Activated T-cell treated with anti-CD3 and anti-CD28 coated beads, Interleukin-2, amount 50 U/mL, for 48 hours (primary cell): ENCODE measurements at places on chromosomes 3 and 15.
A peak's percentile ranks its signal among the peaks of the same experiment; 100 is the strongest.

- no peak for DNase-seq
Measured at GRCh38 chr3:190446573-190447279, 3.0 kb downstream of the TMEM207 start.

- no peak for DNase-seq
Measured at GRCh38 chr3:24034464-24034863, 89.4 kb downstream of the NR1D2 start.

- DNase-seq = no peak
Measured at GRCh38 chr3:16607718-16608117, 2.5 kb upstream of the DAZL start.

- DNase-seq = no peak
Measured at GRCh38 chr3:43161684-43162229, 55.9 kb upstream of the POMGNT2 start.

GRCh38 chr15:95162069-95162468 is 930.7 kb downstream of the MCTP2 start:
- DNase-seq = no peak

GRCh38 chr3:112829046-112829445 is 17.6 kb downstream of the CD200R1L start:
- DNase-seq = no peak

GRCh38 chr3:184874709-184875644 is 63.0 kb downstream of the VPS8 start:
- DNase-seq = peak; percentile 22

- DNase-seq = no peak
Measured at GRCh38 chr15:89936051-89936785, 23.5 kb upstream of the ARPIN start.

GRCh38 chr15:67091071-67091979 is 25.9 kb downstream of the SMAD3 start:
- DNase-seq = peak; percentile 82

DNA sequence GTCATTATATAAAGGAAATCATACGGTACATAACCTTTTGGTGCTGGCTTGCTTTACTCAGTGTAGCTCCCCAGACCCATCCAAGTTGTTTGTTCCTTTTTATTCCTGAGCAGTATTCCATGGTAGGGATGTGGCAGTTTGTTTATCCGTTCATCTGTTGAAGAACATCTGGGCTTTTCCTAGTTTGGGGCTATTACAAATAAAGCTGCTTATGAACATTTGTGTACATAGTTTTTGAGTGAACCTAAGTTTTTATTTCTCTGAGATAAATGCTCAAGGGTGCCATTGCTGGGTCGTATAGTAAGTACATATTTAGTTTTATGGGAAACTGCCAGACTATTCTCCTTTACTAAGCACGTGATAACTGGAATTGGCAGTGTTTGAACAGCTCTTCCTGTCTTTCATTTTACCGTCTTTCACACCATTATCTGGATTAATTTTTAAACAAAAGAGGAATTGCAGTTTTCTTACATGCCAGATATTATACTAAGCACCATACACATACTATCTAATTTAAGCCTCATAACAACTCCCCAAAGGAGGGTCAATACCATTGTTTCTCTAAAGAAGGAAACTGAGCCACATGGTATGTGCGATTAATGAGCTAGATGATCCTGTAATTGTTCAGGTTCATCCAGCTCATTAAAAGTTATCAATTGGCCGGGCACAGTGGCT is 85.6 kb downstream of the PTPRG start:
- no peak for DNase-seq

- DNase-seq = no peak
Measured at GRCh38 chr15:79453446-79453845, 21.3 kb downstream of the MINAR1 start.

DNA sequence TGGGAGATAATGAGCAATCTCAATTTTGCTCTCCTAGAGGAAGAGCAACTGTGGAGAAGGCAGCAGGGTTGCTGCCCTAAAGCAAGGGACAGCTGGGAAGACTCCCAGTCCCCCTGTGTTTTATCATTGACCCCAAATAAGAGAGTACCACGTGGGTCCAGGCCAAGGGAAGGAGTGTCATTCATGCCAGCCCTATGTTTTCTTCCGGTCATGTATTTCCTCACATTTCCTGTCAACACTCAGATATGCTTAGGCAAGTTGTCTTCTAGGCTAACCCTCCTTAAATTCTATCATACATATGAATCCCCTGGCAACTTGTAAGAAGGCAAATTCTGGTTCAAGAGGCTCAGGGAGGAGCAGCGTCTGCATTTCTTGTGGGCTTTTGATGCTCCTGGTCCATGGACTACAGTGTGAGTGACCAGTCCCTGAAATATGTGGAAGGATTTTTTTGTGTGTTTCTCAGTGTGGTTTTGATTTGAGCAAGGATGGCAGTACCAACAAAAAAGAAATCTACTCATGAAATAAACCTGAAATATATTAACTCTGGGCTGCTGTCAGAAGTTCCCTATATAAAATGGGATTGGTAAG is 31.9 kb upstream of the RPP14 start:
- no peak for DNase-seq

DNA sequence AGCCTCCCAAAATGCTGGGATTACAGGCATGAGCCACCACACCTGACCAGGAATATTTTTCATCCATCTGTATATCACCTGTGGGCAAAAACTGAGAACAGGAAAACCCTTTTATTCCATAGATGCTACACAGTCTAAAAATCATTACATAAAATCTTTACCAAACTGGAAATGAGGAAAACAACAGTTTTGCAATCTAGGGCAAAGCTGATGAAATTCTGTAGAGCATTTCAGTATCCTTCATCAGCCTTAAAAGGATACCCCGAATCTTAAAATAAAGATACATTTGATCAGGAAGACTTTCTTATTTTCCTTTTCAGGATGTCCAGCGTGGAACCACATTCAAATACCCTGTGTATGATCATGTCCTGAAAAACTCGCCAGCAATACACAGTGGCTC is 7.1 kb downstream of the SIAH2 start:
- no peak for DNase-seq

DNA sequence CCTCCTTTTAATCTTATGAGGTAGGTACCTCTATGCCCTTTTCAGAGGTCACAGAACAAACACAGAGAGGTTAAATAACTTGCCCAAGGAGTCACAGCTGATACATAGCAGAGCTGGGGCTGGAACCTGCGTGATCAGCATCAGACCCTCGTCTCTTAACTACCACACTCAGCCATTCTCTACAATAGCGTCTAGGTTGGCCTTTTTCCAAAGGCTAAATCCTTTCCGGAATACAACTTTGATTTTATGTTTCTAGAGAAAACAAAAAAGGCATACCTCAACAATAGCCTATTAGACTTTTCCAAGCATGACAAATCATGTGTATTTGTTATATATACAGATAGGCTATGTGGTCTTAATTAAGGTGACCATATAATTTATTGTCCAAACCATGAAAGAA is 187.2 kb downstream of the RORA start:
- DNase-seq = no peak

DNA sequence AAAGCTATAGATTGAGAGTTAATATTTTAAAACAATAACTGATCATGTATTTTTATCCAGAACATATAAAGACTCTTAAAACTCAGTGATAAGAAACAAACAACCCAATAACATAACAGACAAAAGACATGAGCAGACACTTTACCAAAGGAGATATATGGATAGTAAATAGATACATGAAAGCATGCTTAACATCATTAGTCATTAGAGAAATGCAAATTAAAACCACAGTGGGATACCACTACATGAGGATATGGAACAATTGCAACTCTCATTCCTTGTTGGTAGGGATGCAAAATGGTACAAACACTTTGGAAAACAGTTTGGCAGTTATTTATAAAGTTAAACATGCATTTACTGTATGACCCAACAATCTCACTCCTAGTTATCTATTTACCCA is 95.0 kb downstream of the IQCH start:
- DNase-seq = no peak

- DNase-seq = peak; percentile 46
Measured at GRCh38 chr15:65303687-65304380, 643 bp upstream of the RNU5B-1 start.

DNA sequence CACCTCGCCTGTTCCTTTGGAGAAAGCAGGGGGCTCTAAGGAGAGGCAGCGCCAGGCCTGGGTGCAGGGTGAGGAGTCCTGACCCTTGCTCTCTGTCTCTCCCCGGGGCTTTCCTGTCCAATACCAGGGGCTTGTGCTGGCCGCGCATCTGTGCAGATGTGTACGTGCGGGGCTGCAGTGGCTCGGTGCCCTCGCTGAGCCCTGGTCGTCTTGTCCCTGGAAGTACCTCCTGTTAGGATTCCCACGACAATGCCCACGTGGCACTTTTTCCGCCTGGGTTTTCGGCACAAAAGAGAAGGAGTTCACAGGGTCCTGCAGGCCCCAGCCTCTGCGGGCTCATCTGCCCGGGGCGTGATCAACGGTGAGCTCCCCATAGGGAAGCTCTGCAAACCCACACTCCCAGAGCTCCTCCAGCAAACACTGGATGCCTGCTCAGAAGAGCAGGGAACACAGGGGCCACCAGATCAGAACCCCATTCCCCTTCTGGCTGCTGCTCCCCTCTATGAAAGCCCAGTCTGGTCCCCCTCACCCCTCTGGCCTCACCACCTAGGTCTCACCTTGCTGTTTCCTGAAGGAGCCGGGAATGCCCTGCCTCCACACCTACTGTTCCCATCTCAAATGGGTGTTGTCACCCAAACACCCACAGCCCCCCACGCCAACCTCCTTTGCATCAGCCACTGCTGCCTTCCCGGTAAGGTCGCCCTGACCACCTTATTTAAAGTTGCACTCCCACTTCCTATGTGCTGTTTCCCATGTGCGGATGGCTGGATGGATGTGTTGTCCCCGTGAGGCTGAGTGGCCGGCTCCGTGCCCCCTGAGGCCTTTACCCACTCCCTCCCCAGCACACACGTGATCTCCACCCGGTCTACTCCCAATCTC is 62.6 kb upstream of the PRR20G start:
- DNase-seq = no peak

- no peak for DNase-seq
Measured at GRCh38 chr3:30266524-30266923, 339.9 kb upstream of the TGFBR2 start.

DNA sequence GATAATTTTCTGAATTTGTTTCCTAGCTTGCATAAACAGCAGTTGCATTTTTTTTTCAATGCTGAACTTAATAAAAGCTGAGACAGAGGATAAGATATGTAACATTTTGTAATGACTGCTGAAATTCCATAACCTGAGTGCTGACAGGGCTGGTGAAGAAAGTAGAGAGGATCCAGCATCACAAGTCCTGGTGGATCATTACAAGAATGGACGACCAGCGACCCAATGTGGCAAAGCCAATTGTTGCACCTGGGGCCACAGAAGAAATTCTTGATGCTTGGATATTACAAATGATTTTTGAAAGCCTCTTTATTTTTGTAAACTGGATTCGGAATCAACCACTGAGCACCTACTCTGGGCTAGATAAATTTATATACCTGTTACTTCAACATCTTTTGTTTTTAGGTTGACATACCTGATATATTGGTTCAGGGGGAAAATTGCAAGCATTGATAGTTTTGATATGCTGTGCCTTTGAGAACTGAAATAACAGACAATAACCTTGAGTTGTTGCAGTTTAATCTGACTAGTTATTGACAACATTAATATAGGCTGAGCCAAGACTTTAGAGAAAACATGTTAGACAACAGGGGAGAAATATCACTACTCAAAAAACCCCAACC is 3.9 kb upstream of the ACTL6A start:
- peak; percentile 47 for DNase-seq

- no peak for DNase-seq
Measured at GRCh38 chr15:99683000-99683670, 50.1 kb downstream of the LYSMD4 start.

GRCh38 chr15:59306520-59307164 is 66.0 kb downstream of the MYO1E start:
- no peak for DNase-seq

- DNase-seq = no peak
Measured at GRCh38 chr15:42448281-42448680, 42.7 kb downstream of the ZNF106 start.

DNA sequence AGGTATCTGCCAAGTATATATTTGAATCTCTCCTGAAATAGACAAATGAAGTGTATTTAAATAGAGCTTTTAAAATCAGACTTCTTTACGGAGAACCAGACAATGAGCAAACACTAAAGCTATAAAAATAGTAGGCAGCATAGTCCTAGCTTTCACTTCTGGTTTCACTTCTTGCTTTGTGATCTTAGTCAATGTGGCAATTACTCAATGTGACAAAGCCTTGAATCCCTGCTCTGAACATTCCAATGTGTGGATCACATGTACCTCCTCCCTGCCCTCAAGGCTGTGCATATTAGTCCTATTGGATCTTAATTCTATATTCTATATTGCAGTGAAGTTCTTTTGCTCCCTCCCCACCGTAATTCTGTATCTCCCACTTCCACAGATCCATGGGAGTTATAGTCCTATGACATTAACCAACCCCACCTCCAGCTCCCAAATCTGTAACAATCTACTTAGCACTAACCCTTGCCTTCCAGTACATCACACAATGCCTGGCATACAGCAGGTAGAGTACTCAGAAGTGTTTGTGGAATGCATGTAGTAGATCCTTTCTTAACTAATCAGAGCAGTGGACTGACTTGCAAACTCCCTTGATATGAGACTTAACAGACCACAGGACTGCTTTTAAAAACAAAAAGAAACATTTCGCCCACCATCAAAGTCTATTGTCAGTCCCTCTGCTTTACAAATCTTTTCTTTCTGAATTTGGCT is 24.3 kb upstream of the CP start:
- no peak for DNase-seq

DNA sequence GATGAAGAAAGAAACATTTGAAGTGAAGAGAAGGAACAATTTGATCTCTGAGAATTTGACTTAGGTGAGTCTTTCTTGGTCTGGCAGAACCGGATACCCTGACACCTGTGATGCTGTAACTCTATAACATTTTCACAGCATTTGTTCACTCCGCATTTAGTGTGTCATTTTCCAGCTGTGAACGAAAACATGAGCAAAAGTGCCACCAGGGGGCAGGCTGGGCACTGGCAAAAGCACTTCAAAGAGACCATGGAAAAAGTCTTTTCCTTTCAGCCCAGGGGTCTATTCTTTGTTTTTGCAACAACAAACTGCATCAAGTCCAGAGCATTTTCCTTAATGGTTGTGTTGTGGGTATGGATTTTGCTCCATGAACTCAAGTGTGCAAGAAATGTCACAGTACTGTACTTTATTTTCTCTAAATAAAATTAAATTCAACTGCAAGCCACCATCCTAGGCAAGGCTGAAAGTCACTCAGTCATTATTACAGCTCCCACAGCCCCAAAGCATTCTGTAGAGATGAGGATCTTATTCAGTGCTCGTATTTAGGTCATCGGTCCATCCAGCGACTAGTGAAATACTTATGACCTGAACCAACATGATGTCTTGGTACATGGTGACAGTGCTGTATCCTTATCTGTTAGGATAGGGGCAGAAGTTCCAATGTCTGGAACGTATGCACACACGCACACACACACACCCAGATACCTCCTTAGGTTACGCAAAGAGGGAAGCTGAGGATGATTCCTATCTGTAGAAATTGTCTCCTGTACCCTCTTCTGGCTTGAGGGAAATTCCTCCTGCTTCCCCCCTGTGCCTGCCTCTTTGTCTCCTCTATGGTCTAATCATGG is 125.5 kb downstream of the GADL1 start:
- peak; percentile 82 for DNase-seq
